Retina (tissue), 1 donor: ENCODE measurements at places on chromosomes 4 and X.

DNA sequence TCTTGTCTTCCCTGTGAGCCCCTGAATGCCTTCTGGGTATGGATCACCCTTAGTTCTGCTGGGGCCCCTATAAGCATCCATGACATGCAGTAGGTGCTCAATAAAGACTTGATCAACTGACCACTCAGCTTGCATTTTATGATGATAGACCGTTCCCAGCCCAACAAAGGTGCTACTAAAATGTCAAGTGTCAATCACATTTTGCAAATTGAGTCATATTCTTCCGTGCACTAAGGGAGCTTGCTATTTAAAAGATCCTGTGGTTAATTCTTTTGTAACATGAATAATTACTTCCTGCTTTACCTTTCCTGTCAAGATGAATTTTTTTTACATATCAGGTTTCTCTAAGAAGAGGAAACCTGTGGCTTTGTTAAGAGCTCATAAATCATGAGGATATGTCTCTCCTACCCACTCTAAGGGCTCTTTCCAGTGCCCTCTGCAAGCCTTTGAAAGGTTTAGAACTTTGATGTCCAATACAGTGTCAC lies 47.6 kb downstream of the SH3KBP1 start:
- DNase-seq = no peak

- no peak for DNase-seq
These were observed 112.5 kb downstream of the PDLIM5 start for GRCh38 chr4:94564252-94564651.

GRCh38 chr4:77007358-77008230 lies 58.0 kb downstream of the SEPTIN11 start:
- no peak for DNase-seq

DNA sequence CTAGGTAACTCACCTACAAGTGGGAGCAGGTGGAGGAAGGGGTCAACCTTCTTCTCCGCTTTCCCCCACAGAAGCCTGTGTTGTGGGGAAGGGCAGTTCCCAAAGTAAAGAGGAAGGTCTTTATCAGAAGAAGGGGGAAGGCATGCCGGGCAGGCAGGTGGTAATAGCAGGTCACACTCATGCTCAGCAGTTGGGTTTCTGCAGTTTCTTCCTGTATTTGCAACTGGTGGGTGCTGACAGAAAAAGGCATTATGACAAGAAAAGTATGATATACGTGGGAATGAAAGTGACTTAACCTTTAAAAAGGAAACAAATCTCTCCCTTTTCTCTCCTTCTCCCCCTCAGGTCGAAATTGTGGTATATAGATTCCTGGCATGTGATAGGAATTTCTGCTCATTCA lies 3.7 kb downstream of the MTMR1 start:
- no peak for DNase-seq

GRCh38 chr4:115117651-115118050 lies 4.2 kb upstream of the NDST4 start:
- DNase-seq = no peak

- peak; percentile 56 for DNase-seq
These were observed 2.0 kb downstream of the CPLX1 start for GRCh38 chr4:823761-824460.

GRCh38 chrX:23365541-23365940 lies 30.9 kb downstream of the PTCHD1 start:
- DNase-seq = no peak

DNA sequence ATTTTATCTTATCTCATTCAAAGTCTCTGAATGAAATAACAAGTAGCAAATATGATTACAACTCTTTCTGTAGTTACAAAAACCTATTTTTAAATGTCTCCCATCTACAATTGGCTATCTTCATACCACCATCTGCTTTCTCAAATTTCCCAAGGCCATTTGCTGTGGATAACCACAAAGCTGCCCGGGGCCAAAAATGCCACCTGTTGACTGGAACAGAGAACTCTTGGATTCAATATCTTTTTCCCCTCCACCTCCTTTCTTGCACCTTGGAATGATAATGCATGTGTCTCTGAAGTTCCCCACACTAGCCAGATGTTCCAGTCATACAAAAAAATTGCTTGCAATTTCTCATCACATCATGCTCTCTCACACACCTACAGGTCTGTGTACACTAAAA lies 93.3 kb upstream of the SCML1 start:
- no peak for DNase-seq
